GM18507 (cell line): ENCODE measurements at places on chromosomes 1 and 21.

GRCh38 chr21:20151741-20152140, 846.5 kb upstream of the NCAM2 start:
- no peak for DNase-seq

DNA sequence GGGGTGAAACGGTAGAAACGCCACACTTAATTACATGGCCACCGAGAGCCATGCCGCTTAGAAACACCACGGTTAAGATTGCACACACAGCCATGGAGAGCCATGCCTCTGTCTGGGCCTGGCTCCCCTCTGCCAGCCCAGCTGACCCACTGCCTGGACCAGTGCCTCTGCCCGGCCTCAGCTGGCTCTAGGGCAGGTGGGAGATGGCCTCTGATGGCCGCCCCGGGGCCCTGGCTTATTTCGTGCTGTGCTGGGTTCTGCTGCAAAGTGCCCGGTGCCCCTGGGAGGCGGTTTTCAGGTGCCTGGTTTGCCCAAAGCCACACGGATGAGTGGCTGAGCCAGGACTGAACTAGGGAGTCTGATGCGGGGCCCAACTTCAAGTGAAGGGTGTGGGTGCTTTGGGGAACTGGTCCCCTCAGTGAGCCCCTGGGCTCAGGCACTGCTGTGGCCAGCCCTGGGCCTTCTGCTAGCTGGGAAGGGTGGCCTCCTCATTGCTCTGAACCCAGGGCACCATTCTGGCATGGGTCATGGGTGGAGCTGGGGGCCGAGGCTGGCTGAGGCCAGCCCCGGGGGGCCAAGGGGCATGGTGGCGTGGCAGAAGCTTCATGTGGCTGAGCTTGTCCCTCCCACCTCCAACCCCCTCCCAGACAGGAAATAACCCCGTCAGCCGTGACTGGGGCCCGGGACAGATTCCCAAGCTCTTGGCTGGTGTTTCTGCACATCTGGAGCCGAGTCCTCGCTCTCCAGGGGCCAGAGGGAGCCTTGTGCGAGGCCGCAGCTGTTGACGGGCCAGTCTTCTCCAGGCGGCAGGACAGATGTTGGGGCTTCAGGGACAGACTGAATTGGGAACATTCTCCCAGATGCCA, 1.9 kb upstream of the GPR153 start:
- no peak for DNase-seq

DNA sequence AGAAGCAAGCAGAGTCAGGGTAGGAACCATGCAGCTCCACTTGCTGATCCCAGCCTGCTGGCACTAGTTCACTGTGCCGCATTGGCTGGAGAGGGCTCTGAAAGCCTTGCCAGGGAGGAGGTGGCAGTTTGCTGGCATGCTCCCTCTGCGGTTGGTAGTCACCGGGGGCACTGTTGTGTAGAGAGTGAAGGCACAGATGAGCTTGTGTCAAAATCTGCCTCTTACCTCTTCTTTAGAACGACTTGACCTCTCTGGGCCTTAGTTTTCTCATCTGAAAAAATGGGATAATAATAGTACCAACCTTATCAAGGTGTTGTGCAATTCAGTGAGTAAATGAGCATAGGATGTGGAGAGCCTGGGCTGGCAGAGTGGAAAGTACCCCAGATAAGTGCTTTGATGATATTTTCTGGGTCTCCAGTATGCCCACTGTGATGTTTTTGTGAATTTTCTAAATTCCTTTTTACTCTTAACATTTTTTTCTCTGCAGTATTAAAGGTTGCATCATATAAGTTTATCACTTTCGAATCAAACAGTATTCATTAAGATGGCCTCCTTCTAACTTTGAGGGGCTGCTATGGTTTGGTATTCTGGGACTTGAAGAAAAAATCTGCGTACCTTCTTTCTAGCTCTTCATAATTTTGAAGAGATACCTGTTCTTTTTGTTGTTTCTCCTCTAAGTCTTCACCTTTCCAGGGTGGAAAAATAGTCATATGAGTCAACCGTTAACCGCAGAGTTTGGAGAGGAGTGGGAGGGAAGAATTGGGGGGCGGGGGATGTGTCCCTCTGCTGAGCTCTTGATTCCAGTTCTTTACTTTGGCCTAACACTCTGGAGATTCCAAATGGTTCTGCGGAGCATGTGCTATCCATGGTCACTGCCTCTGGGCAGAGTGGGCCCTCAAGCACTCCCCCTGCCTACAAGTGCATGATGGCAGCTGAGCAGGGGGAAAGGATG, 26.8 kb downstream of the SZRD1 start:
- no peak for DNase-seq

DNA sequence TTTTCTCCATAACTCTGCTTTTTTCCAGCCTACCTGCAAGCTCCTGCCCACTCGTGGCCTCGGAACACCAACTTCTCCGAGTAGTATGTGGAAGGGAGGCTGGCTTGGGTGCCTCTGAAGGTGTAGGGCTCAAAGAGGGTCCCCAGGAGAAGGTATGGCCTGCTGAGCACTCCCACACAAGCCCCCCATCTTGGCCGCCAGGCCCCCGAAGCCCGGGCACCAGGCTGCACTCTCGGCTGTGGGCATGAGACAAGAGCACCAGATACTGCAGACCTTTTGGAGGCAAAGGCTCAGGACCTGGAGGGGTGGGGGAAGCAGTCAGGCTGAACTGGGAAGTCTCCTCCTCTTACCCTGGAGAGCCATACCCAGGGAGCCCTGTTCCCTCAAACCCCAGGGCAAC, 1.7 kb downstream of the ZNF692 start:
- no peak for DNase-seq

DNA sequence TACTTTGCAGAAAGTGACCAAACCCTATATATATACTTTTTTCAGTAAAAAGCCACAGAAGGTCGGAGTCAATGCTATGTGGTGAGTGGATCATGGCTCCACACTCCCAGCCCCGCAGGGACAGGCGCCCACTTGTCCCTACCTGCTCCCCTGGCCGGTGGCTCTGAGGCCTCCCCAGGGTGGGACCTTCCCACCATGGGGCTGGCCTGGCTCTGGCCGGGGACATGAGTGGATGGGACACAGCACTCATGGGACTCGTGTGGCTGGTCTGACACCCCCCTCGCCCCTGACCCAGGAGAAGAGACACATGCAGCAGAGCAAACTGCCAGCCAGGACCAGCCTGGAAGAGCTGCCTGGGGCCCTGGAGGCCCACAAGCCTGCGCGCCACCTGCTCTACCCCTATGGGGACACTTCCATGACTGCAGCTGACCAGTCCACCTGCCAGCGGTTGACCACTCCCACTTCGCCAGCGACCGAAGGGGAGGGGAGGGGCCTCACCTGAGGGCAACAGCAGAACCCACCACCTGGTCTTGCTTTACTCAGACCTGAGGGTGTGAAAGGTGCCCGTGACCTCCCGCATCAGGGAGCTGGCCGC, 2.2 kb downstream of the SPATC1L start:
- no peak for DNase-seq

GRCh38 chr1:157948312-157949073, 45.0 kb upstream of the KIRREL1 start:
- DNase-seq: no peak

GRCh38 chr1:147077523-147077922, 94.7 kb downstream of the PRKAB2 start:
- DNase-seq: no peak

DNA sequence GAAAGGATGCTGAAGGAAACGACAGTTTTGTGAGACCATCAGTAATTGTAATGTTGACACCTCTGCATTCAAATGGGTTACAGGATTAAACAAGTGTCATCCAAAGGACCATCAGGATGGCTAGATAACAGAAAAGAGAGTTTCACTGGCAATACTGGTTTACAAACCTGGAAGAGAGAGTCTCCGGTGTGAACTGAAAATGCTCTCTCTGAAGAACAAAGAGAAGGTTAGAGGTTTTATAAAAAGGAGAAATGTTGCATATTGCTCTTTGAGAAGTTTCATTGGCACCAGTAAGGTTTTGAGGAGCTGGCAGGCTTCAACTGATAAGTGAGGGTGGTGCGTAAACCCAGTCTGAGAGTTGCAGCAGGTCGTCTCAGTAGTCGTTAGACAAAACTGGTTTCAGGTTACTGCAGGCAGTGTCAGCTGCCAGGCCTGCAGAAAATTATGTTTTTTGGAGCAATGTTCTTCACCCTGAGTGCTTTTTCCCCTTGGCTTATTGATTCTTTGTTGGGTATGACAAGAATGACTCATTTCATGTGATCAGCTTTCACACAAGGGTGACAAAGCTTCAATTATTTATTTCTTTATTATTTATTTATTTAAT, 42.2 kb downstream of the KCNK1 start:
- DNase-seq: no peak
